ENCODE measurements at places on chromosomes 1 and 21. TPM values are rescaled to one million over a fixed set of nuclear protein-coding genes. Genes with fewer than 3 reads are reported as not detected.

DNA sequence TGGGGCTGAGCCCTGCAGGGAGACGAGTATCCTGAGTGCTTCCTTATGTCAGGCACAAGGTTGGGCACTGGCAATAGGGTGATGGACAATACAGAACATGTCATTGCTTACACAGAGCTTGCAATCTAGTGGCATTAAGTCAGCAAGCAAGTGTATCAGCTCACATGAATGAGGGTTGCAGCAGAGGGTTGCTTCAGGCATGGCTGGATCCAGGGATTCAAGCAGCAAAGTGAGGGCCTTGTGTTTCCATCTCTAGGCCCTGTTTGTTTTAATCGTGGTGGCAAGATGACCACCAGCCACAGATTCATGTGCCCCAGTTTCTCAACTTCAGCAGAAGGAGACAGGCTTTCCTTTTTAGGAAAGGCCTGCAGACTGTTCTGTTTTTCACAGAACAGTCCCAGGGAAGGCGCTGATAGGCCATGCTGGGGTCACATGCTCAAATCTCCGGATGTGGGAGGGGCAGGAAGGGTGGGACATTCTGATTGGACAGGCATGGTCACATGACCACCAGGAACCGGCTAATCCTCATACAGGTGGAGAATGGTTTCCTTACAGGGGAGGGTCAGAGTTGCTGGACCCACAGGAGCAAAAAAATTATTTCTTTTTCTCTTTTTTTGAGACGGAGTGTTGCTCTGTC is 14.4 kb downstream of the PLOD1 start:
- no peaks in the 10 kb centered on the region for H3K27me3 ChIP-seq
- no peaks in the 10 kb centered on the region for H3K4me1 ChIP-seq
- no peak for DNase-seq
- H3K4me3 ChIP-seq = no peak overlapping the region
- H3K27ac ChIP-seq = no peak overlapping the region

DNA sequence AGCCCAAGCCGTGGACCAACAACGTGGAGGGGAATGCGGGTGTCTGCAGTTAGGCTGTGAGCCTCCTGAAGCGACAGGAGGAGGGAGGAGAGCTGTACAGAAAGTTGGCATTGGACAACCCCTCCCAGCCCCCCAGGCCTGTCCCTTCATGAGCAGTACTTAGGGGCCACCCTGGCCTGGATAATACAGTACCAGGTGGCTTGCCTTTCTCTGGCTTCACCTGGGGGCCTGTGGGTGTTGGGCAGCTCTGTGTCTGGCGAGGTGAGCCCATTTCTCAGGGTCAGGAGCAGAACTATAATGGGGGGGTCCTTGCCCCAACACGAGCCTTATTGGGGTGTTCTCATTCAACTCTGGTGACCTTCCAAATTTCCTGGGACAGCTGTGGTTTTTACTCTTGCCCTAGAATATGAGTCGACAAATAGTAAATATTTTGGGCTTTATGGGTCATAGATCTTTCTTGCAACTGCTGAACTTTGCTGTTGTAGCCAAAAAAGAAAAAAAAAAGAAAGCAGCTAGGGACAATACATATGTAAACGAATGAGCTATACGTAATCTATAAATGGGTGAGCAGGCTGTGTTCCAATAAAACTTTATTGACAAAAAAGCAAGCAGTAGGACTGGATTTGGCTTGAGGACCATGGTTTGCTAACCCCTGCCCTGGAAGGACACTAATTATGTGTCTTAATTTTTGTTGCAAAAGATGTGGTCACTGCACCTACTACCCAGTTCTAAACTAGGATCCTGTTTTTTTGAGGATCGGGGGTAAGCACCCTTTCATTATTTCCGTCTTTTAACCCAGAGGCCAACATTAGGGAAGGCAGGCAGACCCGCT is 11.4 kb downstream of the COQ8A start:
- no peak for DNase-seq
- no peak overlapping the region for H3K27ac ChIP-seq
- no peaks in the 10 kb centered on the region for H3K27me3 ChIP-seq
- no peak overlapping the region for H3K4me3 ChIP-seq
- H3K36me3 ChIP-seq = no peaks in the 10 kb centered on the region

The AKT3 gene
- total RNA-seq = 76.0 TPM

The TARDBP gene
- 165 TPM for total RNA-seq

Measured in tibial nerve (tissue), 4 donors.